CD14-positive monocyte (primary cell): ENCODE measurements at places on chromosomes 5 and 9. TPM values are rescaled to one million over a fixed set of nuclear protein-coding genes. Genes with fewer than 3 reads are reported as not detected.

GRCh38 chr9:28206280-28206679 is 633.0 kb upstream of the C9orf72 start:
- no peak overlapping the region for H3K4me3 ChIP-seq
- no peak overlapping the region for H3K27ac ChIP-seq
- H3K27me3 ChIP-seq = no peaks in the 10 kb centered on the region
- no peaks in the 10 kb centered on the region for H3K36me3 ChIP-seq
- DNase-seq = no peak
- H3K4me1 ChIP-seq = no peaks in the 10 kb centered on the region

GRCh38 chr9:114813717-114814418 is 8.0 kb upstream of the TNFSF15 start:
- H3K27ac ChIP-seq = no peak overlapping the region
- no peak for DNase-seq
- no peaks in the 10 kb centered on the region for H3K4me1 ChIP-seq

DNA sequence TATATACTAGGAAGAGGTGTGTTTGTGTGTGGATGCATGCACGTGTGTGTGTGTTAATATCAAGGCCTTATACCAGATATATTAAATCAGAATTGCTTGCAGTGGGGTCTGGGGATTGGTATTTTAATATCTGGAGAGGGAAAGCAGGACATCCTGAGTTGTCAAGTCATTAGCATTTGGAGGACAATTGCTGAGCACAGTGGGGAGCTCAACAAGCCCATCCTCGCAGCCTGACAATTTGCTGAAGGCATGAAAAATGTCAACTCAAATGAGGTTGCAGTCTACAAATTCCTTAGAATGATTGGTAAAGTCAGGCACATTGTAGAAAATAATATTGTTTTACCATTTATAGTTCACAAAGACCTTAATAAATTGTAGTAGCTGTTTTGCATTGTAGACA is 627.4 kb downstream of the LRRC70 start:
- H3K27me3 ChIP-seq = no peaks in the 10 kb centered on the region
- H3K36me3 ChIP-seq = no peaks in the 10 kb centered on the region
- H3K27ac ChIP-seq = no peak overlapping the region
- DNase-seq = no peak

GRCh38 chr5:95746722-95747679 is 15.9 kb downstream of the RHOBTB3 start:
- no peaks in the 10 kb centered on the region for H3K4me1 ChIP-seq
- no peak for DNase-seq
- no peak overlapping the region for H3K27ac ChIP-seq
- H3K36me3 ChIP-seq = no peaks in the 10 kb centered on the region

GRCh38 chr5:95948631-95949030 is 13.0 kb downstream of the ELL2 start:
- H3K27me3 ChIP-seq = no peaks in the 10 kb centered on the region
- no peaks in the 10 kb centered on the region for H3K36me3 ChIP-seq
- no peaks in the 10 kb centered on the region for H3K4me1 ChIP-seq
- no peak for DNase-seq

DNA sequence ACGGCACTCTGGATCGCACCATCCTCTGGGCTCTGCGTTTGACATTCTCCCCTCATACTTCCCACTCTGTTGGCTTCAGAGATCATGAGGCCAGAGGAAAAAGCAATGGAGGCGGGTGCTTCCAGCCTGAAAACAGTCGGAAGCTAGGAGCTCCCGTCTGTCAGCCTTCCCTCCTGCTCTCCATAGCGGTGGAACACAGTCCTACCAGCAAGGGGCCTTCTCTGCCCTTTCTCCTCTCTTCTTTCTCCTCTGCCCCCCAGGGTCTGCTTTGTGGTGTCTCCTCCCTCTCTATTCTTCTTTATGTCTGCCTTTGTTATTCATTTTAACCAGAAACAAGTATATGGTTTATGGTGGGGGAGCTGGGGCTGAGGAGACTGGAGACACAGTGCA is 152.5 kb upstream of the NFIB start:
- no peak overlapping the region for H3K27ac ChIP-seq
- DNase-seq = no peak
- H3K4me1 ChIP-seq = no peaks in the 10 kb centered on the region
- H3K36me3 ChIP-seq = no peaks in the 10 kb centered on the region
- H3K27me3 ChIP-seq = no peaks in the 10 kb centered on the region

- H3K36me3 ChIP-seq = no peaks in the 10 kb centered on the region
- H3K27ac ChIP-seq = no peak overlapping the region
- H3K4me3 ChIP-seq = no peak overlapping the region
- H3K4me1 ChIP-seq = no peaks in the 10 kb centered on the region
Observed at GRCh38 chr9:12640016-12640587, 53.1 kb upstream of the TYRP1 start.

DNA sequence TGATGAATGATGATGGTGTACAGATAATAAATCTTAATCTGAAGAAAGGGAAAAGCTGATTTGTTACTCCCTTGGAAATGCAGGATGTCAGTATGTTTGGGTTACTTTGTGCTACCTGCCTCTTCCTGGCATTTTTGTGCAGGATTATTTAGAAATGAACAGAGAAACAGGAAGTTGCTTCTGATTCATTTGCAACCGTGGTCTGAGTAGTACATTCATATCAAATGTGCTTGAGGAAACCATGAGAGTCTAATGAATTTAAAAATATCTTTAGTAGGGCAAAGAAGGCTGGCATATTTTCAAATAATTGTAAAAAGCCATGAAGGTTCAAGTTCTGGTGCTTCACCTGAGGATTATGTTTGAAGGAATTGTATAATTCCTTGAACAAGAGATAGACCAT is 391.6 kb downstream of the TMEM161B start:
- DNase-seq = no peak
- no peak overlapping the region for H3K27ac ChIP-seq
- no peaks in the 10 kb centered on the region for H3K36me3 ChIP-seq
- H3K4me3 ChIP-seq = no peak overlapping the region
- no peaks in the 10 kb centered on the region for H3K4me1 ChIP-seq
- no peaks in the 10 kb centered on the region for H3K27me3 ChIP-seq

GRCh38 chr5:66151030-66151429 is 6.9 kb downstream of the SREK1 start:
- peaks cover 2% of the 10 kb centered on the region for H3K4me1 ChIP-seq
- no peak overlapping the region for H3K27ac ChIP-seq
- no peak overlapping the region for H3K4me3 ChIP-seq
- no peaks in the 10 kb centered on the region for H3K27me3 ChIP-seq
- no peak for DNase-seq

DNA sequence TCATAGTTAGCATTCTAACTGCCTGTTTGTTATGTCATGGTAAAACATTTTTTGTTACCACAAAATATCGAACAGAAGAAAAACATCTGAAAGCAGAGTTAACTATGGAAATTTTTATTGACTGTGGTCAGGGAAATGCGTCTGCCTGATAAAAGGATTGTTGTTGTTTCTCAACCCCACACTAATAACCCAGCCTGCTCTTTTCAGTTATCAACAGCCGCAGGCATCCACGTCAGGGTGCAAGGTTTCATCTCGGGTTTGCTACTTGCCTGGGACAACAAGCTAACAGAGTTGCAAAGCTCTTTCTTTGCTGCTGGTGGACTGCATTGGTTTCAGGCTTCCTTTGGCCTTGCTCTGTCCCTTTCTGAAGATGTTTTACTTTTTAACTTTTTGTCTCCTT is 969.2 kb downstream of the CDH18 start:
- no peaks in the 10 kb centered on the region for H3K27me3 ChIP-seq
- no peak overlapping the region for H3K27ac ChIP-seq
- no peak overlapping the region for H3K4me3 ChIP-seq

DNA sequence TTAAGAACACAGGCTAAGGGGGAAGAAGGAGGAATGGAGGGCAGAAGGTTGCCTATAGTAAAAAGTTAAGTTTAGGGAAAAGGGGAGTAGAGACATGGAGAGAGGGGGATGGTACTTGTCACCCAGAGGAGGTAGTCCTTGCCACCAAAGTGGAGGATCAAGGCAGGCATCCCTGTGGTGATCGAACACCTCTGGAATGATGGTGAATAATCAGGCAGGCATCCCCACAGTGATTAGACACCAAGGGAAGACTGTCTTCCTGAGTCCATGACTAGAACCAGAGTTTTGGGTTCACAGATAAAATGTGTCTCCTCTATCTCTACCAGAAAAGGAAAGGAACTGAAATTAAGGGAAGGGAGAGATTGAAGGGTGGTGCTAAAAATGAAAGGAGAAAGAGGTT is 19.2 kb upstream of the HMGCS1 start:
- no peak for DNase-seq
- no peak overlapping the region for H3K4me3 ChIP-seq
- no peaks in the 10 kb centered on the region for H3K36me3 ChIP-seq
- no peaks in the 10 kb centered on the region for H3K4me1 ChIP-seq
- no peak overlapping the region for H3K27ac ChIP-seq

GRCh38 chr5:150402901-150403342 is 9.8 kb downstream of the CD74 start:
- no peak for DNase-seq
- H3K4me3 ChIP-seq = no peak overlapping the region
- no peaks in the 10 kb centered on the region for H3K27me3 ChIP-seq
- peak overlapping the region; percentile 50 for H3K27ac ChIP-seq
- H3K4me1 ChIP-seq = peaks cover 10% of the 10 kb centered on the region

- H3K27me3 ChIP-seq = no peaks in the 10 kb centered on the region
- no peaks in the 10 kb centered on the region for H3K36me3 ChIP-seq
- H3K27ac ChIP-seq = no peak overlapping the region
- no peak overlapping the region for H3K4me3 ChIP-seq
- no peak for DNase-seq
Observed at GRCh38 chr5:156237361-156237760, 89.6 kb upstream of the SGCD start.

GRCh38 chr5:157555037-157555640 is 20.4 kb downstream of the ADAM19 start:
- H3K4me3 ChIP-seq = peak overlapping the region; percentile 38
- DNase-seq = peak; percentile 71
- peak overlapping the region; percentile 27 for H3K27ac ChIP-seq
- peaks cover 10% of the 10 kb centered on the region for H3K36me3 ChIP-seq

- DNase-seq = no peak
- no peak overlapping the region for H3K4me3 ChIP-seq
- H3K27ac ChIP-seq = no peak overlapping the region
- H3K36me3 ChIP-seq = no peaks in the 10 kb centered on the region
- no peaks in the 10 kb centered on the region for H3K27me3 ChIP-seq
Observed at GRCh38 chr9:15300218-15300617, 6.8 kb downstream of the TTC39B start.

- H3K36me3 ChIP-seq = no peaks in the 10 kb centered on the region
- no peak overlapping the region for H3K4me3 ChIP-seq
- H3K27me3 ChIP-seq = peaks cover 3% of the 10 kb centered on the region
- no peak for DNase-seq
Observed at GRCh38 chr5:172424111-172424490, 30.2 kb downstream of the SH3PXD2B start.

GRCh38 chr9:136675477-136676296 is 11.6 kb downstream of the AGPAT2 start:
- H3K27me3 ChIP-seq = no peaks in the 10 kb centered on the region
- peaks cover 28% of the 10 kb centered on the region for H3K4me1 ChIP-seq
- no peak for DNase-seq
- no peak overlapping the region for H3K4me3 ChIP-seq

GRCh38 chr5:126919566-126919965 is 110.8 kb downstream of the MARCHF3 start:
- H3K36me3 ChIP-seq = no peaks in the 10 kb centered on the region
- no peak overlapping the region for H3K27ac ChIP-seq
- H3K27me3 ChIP-seq = no peaks in the 10 kb centered on the region

DNA sequence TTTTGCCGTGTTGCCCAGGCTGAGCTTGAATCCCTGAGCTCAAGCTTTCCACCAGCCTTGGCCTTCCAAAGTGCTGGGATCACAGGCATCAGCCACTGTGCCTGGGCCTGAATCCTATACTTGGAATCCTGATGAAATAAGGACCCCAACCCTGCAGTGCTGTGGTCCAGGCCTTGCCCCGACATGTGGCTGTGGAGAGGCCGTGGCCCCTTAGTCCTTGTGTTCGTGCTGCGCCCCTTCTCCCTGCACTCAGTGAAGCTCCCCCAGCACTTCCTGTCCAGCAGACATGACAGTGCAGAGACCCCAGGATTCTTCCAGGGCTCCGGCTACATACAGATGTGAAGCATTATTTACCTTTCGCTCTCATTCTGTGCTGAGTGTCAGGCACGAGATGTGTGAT is 52.9 kb downstream of the EHMT1 start:
- no peak overlapping the region for H3K27ac ChIP-seq
- H3K4me1 ChIP-seq = peaks cover 7% of the 10 kb centered on the region
- no peaks in the 10 kb centered on the region for H3K27me3 ChIP-seq
- DNase-seq = no peak
- peaks cover 6% of the 10 kb centered on the region for H3K36me3 ChIP-seq

DNA sequence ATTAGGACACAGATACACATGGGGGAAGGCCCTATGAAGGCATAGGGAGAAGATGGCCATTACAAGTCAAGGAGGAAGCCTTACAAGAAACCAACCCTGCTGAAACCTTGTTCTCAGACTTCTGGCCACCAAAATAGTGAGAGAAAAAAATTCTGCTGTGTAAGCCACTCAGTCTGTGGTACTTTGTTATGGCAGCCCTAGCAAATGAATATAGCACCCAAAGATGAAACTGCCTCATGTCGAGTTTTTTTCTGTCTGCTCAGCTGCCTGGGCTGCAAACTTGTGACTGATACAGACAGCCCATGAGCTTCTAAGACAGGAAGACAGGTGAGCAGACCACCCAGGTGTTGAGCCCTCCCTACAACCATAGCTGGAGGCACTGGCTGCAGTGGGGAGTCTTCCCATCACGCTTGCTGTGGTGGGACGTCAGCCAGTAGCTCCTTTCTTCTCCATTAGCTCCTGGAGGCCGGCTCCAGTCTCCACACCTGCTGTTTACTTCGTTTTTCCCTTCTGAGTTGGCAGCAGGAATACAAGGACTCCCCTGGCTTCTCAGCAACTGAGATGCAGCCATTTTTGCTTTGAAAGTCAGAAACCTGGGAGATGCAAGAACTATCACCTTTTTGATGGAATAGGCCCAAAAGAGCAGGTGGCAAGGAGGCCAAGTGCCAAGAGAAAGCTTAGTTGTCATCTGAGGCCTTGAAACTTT is 164.9 kb downstream of the SEMA6A start:
- no peaks in the 10 kb centered on the region for H3K27me3 ChIP-seq
- DNase-seq = no peak
- H3K4me1 ChIP-seq = no peaks in the 10 kb centered on the region
- H3K27ac ChIP-seq = no peak overlapping the region
- H3K36me3 ChIP-seq = no peaks in the 10 kb centered on the region

GRCh38 chr9:4515958-4516375 is 25.7 kb downstream of the SLC1A1 start:
- H3K4me3 ChIP-seq = no peak overlapping the region
- no peak overlapping the region for H3K27ac ChIP-seq
- no peaks in the 10 kb centered on the region for H3K4me1 ChIP-seq
- no peaks in the 10 kb centered on the region for H3K36me3 ChIP-seq
- DNase-seq = no peak

Gene C9
- polyA plus RNA-seq = not detected in 2 replicates

Gene ECM2
- not detected for polyA plus RNA-seq

Gene RAB14
- polyA plus RNA-seq = 60.0 TPM

Gene ZNF484
- polyA plus RNA-seq = 1.1 TPM

Gene FST
- not detected for polyA plus RNA-seq

Gene TUT7
- 14.2 TPM for polyA plus RNA-seq

Gene BTNL3
- not detected for polyA plus RNA-seq

Gene FNBP1
- polyA plus RNA-seq = 51.4 TPM

Gene MCTP1
- polyA plus RNA-seq = 72.9 TPM

Gene ACOT12
- not detected for polyA plus RNA-seq

Gene ARID3C
- polyA plus RNA-seq = not detected

Gene UGT3A2
- polyA plus RNA-seq = not detected in 2 replicates

Gene CYLC2
- polyA plus RNA-seq = not detected

Gene BARX1
- polyA plus RNA-seq = not detected in 2 replicates
